NCI-H2171 (cell line): ENCODE measurements at places on chromosomes 16 and 17.

GRCh38 chr16:9657641-9658040 lies 524.6 kb downstream of the GRIN2A start:
- no peak for DNase-seq

GRCh38 chr17:80526116-80526910 lies 18.3 kb upstream of the RPTOR start:
- DNase-seq, result no peak

DNA sequence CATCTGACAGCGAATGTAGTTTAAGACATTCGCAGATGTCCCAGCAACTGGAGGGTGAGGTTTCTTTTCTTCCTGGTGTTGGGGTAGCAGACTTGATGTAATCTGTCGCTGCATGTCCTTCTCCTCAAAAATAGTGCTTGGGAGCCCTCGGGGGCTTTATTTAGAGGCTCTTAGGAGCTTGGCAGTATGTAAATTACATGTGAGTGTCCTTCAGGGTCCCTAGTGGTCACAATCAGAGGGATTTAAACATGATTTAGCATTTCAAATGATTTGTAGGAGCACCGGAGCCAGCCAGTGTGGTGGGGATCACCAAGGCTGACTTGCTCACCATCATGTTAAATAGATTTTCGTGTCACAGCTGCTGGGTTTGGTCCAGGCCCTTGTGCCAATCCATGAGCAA lies 8.8 kb upstream of the SALL1 start:
- no peak for DNase-seq

DNA sequence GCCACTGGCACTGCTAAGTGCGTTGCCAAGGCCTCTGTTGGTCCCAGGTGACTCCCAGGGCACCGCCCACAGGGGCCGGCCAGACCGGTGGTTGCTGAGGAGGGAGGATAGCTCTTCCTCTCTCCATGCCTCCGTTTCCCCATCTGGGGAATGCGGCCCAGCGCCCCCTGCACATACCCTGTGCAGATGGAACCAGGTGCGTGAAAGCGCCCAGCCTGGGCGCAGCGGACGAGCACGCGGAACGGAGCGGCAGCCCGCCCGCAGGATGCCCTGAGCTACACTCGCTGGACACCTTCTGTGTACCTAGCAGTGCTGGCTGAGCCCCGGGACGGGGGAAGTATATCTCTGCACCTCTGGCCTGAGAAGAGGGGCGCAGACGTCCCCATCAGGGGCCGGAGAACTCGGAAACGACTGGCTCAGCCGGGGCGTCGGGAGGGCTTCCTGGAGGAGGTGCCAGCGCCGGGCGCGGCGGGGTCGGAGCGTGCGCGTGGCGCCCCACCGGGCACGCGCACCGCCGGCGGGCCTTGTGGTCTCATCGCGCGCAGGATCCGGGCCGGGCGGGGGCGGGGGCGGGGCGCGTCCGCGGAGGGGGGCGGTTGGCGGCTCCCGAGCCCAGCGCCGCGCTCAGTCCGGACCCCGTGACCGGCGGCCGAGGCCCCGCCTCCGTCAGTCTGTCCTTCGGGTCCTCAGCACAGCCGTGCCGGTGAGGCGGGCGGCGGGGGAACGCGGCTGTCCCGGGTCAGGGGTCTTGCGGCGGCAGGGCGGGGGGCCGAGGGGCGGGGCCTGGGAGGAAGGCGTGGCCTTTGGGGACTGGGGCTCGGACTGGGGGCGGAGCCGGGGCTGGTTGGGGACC lies at the start of the genes CCDC78 and HAGHL:
TSS of gene CCDC78 (minus strand) at position 6 of the 853 bp plus-strand sequence. CDS start 76 bp downstream, outside the sequence.
TSS of gene HAGHL (plus strand) at position 669 of the 853 bp plus-strand sequence. CDS start 404 bp downstream, outside the sequence.
- DNase-seq, result no peak

DNA sequence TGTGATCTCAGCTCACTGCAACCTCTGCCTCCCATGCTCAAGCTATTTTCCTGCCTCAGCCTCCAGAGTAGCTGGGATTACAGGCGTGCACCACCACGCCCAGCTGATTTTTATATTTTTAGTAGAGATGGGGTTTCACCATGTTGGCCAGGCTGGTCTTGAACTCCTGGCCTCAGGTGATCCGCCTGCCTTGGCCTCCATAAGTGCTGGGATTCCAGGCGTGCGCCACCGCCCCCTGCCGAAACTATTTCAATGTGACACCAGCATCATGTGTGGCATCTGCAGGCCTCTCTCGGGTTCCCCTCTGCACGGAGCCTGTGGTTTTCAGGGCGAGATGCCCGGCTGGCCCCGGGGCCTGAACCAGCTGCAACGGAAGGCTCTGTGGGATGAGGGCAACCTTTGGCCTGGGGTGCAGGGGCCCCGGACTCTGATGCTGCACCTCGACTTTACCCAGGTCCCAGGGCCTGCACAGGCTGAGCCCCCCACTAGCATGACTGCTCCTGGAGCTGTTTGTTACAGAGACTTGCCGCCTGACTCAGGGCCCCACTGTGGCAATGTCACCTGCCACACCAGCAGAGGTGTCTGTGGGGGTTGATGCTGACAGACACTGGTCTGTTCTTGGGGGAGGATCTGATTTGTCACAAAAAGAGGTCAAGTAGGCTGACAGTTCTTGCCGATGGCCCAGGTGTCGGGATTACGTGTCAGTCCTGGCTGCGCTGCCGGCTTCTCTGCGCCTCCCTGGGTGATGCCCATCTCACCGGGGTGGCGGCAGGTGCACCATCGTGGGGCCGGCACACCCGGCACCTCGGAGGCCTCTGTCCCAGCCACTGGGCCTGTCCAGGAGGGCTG lies 8.6 kb upstream of the TEX19 start:
- DNase-seq, result no peak

GRCh38 chr17:5344914-5345313 lies 62.8 kb downstream of the RABEP1 start:
- no peak for DNase-seq

DNA sequence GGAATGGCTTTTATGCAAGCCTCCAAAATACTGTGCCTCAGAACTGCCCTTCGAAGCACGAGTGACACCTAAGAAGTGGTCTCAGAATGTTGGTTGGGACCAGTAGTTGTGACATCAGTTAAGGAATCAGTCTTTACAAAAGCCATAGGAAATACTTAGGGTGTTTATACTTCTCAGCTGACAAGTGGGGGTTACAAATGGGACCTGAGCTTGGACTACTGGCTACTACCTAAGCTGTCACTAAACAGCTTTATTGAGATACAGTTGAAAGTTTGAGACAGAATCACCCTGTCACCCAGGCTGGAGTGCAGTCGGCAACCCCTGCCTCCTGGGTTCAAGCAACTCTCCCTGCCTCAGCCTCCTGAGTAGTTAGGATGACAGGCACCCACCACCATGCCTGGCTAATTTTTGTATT lies 5.0 kb downstream of the RPL19 start:
- DNase-seq, result no peak

GRCh38 chr16:87765776-87766484 lies at the start of gene KLHDC4:
TSS of gene KLHDC4 (minus strand) at chr16:87765986. CDS start at chr16:87765890, 96 bp downstream.
- DNase-seq, result peak; percentile 67

DNA sequence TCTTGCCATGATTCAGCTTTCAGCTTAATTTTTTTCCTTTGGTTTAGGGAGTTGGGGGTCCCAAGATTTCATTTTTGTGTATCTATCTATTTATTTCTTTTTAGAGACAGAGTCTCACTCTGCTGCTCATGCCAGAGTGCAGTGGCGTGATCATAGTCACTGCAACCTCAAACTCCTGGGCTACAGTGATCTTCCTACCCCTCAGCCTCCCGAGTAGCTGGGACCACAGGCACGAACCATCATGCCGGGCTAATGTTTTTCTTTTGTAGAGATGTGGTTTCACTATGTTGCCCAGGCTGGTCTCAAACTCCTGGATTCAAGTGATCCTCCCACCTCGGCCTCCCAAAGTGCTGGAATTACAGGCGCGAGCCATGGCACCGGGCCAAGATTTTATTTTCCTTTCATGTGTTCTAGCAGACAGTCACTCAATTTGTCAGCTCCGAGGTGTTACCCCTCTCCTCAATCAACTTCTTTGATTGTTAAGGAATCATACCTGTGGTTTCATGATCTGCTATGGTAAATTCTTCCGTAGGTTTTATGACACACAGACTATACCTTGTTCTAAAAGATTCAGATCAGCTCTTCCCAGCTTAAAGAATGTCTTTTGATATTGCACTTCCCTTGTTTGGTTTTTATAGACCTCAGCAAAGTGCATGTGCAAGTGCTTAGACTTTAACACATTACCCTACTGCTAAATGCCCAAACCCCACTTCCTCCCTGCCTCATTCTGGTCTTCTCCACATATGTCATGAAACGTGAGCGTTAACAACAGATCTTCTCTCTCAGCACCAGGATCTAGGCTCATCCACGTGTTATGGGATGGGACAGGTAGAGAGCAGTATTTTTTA lies 13.0 kb downstream of the UNC45B start:
- DNase-seq, result no peak
